Stimulated activated CD8-positive, alpha-beta memory T cell treated with anti-CD3 and anti-CD28 coated beads, Interleukin-7, amount 100 ng/mL, for 1 hour (primary cell): ENCODE measurements at places on chromosomes 2 and 18.

DNA sequence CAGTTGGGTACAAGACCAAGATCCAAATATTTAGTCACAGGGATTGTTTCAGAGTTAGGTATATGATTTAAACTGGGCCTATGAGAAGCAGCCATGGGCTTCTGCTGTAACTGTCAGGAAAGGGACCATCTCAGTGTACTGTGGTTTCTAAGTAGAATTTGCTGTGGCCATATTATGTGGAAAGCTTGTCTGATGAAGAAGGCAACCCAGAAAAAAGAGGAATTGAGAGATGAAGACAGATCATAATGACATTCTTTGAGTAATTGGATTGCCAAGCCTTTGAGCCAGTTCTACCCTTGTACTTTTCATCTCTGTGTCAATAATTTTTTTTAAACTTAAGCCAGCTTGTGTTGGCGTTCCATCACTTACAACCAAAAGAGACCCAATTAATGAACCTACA is 259.6 kb downstream of the NUP35 start:
- no peak for DNase-seq

GRCh38 chr2:128486640-128487375 is 168.1 kb upstream of the HS6ST1 start:
- no peak for DNase-seq

- DNase-seq: no peak
These were observed 73.9 kb upstream of the TTN start for GRCh38 chr2:178881075-178881474.

- no peak for DNase-seq
These were observed 119.5 kb downstream of the MAP3K20 start for GRCh38 chr2:173195100-173195499.

DNA sequence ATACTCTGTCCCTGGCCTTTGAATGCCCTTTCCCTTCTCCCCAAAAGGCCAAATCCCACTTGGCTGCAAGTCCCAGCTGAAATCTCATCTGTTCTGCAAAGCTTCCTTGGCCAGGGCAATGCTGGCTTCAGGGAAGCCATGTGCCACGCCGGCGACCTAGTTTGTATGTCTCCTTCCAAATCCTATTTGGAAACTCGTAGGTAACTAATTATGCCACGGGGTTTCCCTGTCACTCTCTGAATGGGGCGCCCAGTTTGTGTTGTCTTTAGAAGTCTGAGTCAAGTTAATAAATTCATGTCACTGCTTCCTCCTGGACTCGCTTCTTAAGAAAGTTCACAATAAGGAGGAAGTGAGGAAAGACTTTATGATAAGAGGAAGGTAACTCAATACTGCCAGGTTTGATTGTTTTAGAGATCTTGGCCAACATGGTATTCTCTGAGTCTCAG is 19.1 kb downstream of the FHL2 start:
- DNase-seq: no peak

GRCh38 chr2:241313543-241314095 is 1.9 kb downstream of the HDLBP start:
- no peak for DNase-seq

DNA sequence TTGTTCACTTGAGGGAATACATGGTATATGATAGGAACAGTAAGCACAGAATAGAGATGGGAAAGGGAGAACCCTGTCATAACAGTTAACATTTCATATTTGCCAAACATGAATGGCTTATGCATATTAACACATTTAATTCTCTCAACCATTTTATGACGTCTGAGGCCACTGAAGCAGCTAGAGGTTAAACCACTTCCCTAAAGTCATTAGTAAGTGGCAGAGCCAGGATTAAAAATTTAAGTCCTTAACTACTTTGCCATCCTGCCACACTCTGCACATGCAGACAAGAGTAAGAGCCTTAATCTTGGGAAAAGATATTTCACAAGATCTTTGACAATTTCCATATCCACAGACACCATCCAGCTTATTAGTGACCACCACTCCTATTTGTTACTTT is 2.1 kb downstream of the LIPT1 start:
- no peak for DNase-seq

DNA sequence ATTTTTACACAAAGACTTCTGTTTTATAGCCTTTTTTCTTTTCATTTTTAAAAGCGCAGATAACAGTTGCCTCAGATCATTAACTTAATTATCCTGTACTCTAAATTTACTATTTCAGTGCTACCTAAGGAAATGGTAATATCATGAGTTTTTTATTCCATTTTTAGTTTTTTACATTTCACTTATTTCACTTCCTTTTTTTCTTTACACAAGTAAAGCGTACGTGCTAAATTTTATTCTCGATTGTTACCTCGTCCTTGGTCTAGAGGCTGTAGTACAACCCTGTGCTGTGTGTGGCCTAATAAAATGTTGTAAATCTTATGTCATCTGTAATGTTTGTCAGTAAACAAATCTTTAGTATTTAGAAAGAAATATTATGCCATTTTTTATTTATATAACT is 49.2 kb downstream of the CRIM1 start:
- no peak for DNase-seq

GRCh38 chr2:176130147-176130956 is 847 bp downstream of the HOXD8 start:
- DNase-seq: no peak

- no peak for DNase-seq
These were observed 594.4 kb upstream of the ID2 start for GRCh38 chr2:8087480-8087840.

DNA sequence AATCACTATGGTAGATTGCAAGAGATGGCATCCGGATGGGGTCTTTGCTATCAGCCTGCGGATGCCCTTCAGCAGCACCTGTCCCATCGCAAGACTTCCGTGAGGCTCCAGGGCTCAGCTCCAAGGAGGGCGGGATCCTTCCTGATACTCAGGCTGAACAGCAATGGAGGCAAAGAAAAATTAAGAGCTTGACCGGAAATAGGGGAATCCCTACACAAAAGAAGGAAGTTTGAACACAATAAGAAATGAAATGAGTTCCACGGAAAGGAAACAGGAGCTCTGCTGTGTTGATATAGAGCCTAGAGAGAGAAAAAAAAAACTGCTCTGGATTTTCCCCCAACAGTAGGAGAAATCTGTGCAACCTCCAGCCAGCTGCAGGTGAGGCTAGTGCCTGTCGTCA is 91.9 kb downstream of the ARL4C start:
- DNase-seq: no peak

GRCh38 chr2:196887431-196887830 is 39.1 kb downstream of the PGAP1 start:
- DNase-seq: no peak

GRCh38 chr2:128008074-128008672 is 19.7 kb downstream of the SAP130 start:
- no peak for DNase-seq

GRCh38 chr18:48834413-48835031 is 116.2 kb downstream of the SMAD7 start:
- peak; percentile 44 for DNase-seq

GRCh38 chr18:56139792-56140254 is 498.6 kb downstream of the TXNL1 start:
- no peak for DNase-seq

- DNase-seq: no peak
These were observed 25.8 kb upstream of the TMEM182 start for GRCh38 chr2:102736110-102736409.

- no peak for DNase-seq
These were observed 254.2 kb downstream of the EN1 start for GRCh38 chr2:118593257-118593656.
